ENCODE measurements at places on chromosomes 1 and 21.
A peak's percentile ranks its signal among the peaks of the same experiment; 100 is the strongest.

GRCh38 chr1:45365051-45365450 is 24.8 kb upstream of the MUTYH start:
- DNase-seq, result no peak

GRCh38 chr1:227893949-227894721 is 53.6 kb downstream of the WNT9A start:
- DNase-seq, result no peak

DNA sequence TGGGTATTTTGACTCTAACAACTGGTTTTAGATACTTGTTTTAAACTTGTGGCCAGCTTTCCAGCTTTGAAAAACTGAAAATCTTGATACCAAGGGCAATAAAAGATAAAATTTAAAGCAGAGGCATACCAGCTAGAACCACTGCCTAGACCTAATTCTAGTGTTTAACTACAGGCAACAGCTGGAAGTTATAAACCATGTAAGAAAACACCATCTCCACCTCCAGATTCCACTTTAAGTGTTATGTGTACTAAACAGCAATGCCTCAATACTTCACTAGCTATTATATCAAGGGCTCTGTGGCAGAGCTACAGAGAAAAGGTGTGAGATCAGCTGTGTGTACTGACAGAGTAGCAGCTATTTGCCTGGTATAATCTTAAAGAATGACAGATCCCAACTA is 69.5 kb downstream of the LPAR3 start:
- DNase-seq, result no peak

- peak; percentile 29 for DNase-seq
Observed at GRCh38 chr1:172719066-172719627, 60.2 kb downstream of the FASLG start.

GRCh38 chr1:5265438-5266075 is 611.1 kb downstream of the AJAP1 start:
- no peak for DNase-seq

DNA sequence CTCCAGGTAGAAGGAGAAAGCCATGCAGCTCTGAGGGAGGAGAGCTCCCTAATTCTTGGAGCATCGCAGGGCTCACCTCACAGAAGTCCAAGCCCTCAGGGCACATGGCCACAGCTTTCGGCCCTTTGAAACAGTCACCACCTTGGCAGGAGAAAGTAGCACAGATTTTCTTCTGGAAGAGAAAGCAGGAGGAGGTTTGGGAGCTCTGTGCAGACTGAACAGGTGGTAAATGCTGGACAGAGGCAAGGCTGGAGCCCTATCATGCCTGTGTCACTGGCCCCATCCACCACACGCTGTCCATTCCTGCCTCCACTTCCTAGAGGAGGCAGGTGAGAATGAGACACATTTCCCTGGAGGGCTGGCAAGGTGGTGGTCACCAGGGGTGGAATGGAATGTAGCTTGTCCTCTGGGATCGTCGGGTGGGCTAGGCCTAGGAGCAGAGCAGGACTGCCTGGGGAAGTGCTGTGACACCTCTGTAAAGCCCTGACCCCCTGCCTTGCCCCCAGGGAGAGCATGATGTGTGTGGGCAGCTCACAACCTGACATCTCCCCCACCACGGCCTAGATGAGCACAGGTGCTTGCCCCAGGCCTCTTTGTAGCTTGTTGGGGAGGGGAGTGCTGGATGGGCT is 2.8 kb upstream of the INPP5B start:
- DNase-seq, result no peak

DNA sequence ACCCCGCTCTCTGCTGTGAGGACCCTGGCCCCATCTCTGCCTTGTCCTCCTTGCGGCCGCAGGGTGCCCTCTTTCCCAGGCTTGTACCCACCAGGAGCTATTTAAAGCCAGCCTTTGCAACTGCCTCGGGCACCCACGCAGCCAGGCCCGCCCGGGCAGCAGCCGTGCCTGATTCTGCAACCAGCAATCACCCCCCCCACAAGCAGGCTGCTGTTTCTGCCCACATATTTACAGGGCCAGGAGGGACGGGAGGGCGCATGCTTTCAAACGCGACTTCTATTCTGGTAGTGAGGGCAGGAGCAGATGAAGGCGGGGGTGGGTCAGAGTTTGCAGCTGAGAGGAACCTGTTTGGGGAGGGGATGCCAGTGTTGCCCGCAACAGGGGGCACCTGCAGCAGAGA is 13.6 kb downstream of the GABRD start:
- no peak for DNase-seq

GRCh38 chr1:23543707-23544443 is 12.8 kb upstream of the E2F2 start:
- DNase-seq, result no peak

GRCh38 chr1:11913291-11913690 is 12.9 kb downstream of the KIAA2013 start:
- DNase-seq, result no peak

DNA sequence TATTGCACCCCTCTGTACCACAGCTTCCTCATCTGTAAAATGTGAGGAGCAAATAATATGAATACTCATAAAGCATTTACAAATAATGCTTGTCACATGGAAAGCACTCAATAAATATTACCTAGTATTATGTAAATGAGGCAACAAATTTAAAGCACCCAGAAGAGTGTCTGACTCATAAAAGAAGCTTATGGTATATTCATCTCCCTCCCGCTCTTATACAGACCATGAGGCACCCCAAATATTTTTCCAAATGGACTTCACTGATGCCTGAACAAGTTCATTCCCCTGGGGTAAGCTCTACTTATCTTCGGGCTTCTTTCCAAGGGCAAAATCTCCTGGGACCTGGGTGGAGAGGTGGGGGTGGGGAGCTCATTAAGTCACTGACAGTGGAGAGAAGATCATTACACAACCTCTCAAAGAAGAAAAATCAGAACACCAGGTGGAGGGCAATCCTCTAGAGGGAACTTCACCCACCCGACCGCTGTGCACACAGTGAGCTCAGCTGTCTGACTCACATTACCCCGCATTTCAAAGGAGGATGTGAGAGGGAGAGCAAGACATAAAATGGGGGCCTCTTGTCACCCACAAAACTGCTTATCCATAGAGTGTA is 166.2 kb downstream of the ASTN1 start:
- DNase-seq, result peak; percentile 36

DNA sequence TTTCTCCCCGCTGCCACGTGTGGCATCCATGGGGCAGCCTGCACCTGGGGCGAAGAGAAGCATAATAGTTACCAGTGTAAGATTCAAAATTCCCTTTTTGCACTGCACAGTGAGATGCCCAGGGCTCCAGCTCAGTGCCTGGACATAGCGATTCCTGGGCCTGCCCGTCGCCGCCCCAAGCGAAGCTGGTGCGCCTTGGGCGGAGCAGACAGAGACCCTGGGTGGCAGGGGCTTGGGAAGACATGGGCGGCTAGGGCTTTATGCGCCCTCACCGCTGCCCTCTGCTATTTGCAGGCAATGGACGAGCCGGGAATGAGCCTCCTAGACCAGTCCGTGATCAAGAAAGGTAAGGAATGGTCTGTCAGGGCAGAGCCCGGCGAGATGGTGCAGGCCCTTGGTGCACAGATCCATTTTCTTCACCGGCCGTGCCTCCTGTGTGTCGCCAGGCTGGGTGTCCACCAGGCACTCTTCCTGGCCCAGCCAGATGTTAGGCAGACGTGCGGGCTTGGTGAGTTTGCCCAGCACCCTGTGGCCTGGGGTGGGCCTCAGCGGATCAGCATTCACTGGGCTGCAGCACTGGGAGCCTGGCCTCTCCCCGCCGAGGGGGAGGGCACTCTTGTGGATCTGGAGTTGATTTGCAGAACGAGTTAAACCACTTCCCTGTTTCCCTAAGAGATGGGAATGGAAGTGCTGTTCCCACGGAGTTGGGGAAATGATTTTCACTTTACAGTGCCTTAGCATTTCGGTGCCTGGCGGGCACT is 1.7 kb downstream of the TFAP2E start:
- DNase-seq, result no peak

DNA sequence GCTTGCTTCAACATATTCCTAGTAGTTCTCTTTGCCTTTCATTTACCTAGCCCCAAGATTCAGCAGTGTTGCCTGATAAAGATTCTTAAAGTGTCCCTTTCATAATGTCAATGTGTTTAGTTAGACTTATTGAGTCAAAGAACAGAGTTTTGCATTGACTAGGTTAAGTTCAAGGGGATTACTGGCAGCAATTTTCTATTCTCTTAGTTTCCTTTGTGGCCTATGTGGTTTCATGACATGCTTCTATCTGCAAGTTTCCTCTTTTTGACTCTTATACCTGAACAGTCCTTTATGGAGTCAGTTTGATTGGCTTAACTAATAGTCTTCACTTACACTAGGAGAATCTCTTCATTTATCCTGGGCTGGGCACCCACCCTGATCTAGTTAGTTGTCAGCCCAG is 151.3 kb downstream of the ADGRL4 start:
- DNase-seq, result no peak

DNA sequence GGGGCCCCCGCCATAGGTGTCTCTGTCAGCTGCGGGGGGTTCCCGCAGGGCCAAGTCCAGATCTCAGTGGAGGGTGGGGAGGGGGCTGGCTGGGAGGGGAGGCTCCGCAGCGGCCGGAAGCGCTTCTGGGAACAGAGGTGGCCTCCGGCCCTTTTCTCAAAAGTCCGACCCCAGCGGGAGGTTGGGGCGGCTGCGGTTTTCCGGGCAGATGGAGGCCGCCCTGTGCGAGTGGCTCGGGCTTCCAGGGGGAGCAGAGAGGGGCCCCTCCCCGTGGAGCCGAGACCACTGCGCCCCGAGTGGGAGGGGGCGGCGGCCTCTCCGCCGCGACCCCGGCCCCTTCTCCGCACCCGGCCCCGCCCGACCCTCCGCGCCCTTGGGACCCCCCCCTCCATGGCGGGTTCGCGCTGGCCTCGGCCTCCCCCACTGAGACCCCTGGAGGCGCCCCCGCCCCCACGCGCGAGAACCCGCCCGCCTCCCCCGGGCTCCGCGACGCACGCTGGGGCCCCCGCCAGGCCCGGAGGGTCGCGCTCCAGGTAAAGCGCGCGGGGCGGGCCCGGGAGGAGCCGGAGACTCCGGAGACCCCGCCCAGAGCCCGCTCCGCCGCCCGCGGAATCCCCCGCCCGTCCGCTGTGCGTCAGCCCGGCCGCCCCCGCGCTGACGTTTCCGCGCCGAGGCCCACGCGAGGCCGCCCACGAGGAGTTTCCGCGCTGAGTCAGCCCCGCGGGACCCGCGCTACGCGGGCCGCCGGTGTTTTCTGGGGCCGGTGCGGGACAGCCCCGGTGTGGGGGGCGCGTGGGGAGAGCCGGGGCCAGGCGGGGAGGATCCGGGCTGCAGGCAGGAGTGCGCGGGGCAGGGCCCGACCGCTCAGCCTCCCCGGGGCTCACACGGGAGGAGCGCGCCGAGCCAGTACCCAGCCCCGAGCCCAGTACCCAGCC is 5.2 kb downstream of the TNFRSF18 start:
- DNase-seq, result peak; percentile 53

DNA sequence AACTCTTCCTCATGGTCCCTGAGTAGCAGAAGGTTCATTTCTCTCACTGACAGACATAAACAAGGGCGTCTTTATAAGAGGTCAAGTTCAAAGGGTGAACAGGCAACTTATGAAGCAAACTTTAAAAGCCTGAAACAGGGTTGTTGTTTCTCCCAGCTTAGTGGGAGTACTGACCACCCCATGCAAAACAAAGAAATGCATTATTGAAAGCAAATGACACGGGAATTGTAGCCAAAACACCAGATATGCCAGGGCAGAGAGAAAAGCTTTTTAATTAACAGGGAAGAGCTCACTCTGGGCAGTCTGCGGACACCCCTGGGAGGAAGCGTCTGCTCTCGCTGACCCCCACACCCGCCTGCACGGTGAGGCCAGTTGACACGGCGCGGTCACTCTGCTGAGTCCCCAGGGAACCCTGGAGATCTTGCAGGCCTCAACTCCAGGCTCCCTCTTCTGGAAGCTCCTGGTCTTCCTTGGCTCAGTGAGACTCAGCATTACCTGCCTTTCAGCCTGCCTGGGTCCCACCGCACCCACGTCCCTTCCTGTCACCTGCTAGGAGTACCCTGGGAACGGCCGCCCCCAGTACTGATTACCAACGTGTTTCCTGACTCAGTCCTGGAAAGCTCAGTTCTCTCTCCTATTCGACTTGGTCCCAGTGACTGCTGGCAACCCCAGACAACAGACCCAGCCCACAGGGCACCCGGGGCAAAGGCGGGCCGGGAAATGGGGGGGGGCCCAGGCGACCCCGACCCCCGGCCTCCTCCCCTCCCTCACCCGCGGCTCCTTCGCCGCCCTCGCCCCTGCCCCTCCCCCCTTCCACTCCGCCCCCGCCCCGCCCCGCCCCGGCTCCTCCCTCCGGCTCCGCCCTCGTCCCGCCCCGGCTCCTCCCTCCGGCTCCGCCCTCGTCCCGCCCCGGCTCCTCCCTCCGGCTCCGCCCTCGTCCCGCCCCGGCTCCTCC is 972 bp downstream of the CFAP410 start:
- peak; percentile 52 for DNase-seq
